ENCODE measurements at places on chromosomes 13 and 19. TPM values are rescaled to one million over a fixed set of nuclear protein-coding genes. Genes with fewer than 3 reads are reported as not detected.

KRTDAP gene
- not detected for total RNA-seq

ZNF677 gene
- not detected for total RNA-seq

ASF1B gene
- 28.1 TPM for total RNA-seq

IQCN gene
- total RNA-seq, result 1.1 TPM

LINGO3 gene
- total RNA-seq, result 0.09 TPM

LENG1 gene
- total RNA-seq, result 8.8 TPM

NKPD1 gene
- total RNA-seq, result 0.56 TPM

LRRC25 gene
- not detected for total RNA-seq

SRRM5 gene
- total RNA-seq, result 1.1 TPM

HSPB6 gene
- 0.39 TPM for total RNA-seq

GSX1 gene
- not detected for total RNA-seq

COLGALT1 gene
- 49.4 TPM for total RNA-seq

DLEU7 gene
- total RNA-seq, result not detected

CYP4F12 gene
- 2.1 TPM for total RNA-seq

MISP3 gene
- 3.6 TPM for total RNA-seq

FAAP24 gene
- total RNA-seq, result 12.6 TPM

PSG2 gene
- not detected for total RNA-seq

CPT1C gene
- 12.4 TPM for total RNA-seq

CEACAM20 gene
- total RNA-seq, result 0.06 TPM

SPRED3 gene
- 3.2 TPM for total RNA-seq

SLC27A5 gene
- total RNA-seq, result 20.1 TPM

LILRB3 gene
- 0.30 TPM for total RNA-seq

NTF4 gene
- total RNA-seq, result 0.24 TPM

SYT3 gene
- 0.59 TPM for total RNA-seq

DIAPH3 gene
- total RNA-seq, result 6.7 TPM

LILRB1 gene
- not detected for total RNA-seq

NALCN gene
- total RNA-seq, result 3.1 TPM

LGI4 gene
- 0.15 TPM for total RNA-seq

GPR180 gene
- 3.5 TPM for total RNA-seq

EFNB2 gene
- total RNA-seq, result 4.2 TPM

TTYH1 gene
- not detected for total RNA-seq

GPR4 gene
- total RNA-seq, result 0.31 TPM

ZNF497 gene
- 1.5 TPM for total RNA-seq

ZNF264 gene
- 8.1 TPM for total RNA-seq

ZNF571 gene
- total RNA-seq, result 1.0 TPM

GAPDHS gene
- total RNA-seq, result 0.19 TPM
